ENCODE measurements at places on chromosomes 7 and 10. TPM values are rescaled to one million over a fixed set of nuclear protein-coding genes. Genes with fewer than 3 reads are reported as not detected.

- H3K4me1 ChIP-seq: no peaks in the 10 kb centered on the region
- H3K4me3 ChIP-seq: no peak overlapping the region
- H3K27me3 ChIP-seq: no peaks in the 10 kb centered on the region
- H3K36me3 ChIP-seq: peaks cover 32% of the 10 kb centered on the region
Observed at GRCh38 chr7:157255201-157255606, 81.6 kb upstream of the DNAJB6 start.

GRCh38 chr10:68231106-68231816 lies 652 bp downstream of the ATOH7 start:
- DNase-seq: peak; percentile 64
- H3K27ac ChIP-seq: no peak overlapping the region
- no peaks in the 10 kb centered on the region for H3K4me1 ChIP-seq
- no peaks in the 10 kb centered on the region for H3K36me3 ChIP-seq
- H3K4me3 ChIP-seq: peak overlapping the region; percentile 69

DNA sequence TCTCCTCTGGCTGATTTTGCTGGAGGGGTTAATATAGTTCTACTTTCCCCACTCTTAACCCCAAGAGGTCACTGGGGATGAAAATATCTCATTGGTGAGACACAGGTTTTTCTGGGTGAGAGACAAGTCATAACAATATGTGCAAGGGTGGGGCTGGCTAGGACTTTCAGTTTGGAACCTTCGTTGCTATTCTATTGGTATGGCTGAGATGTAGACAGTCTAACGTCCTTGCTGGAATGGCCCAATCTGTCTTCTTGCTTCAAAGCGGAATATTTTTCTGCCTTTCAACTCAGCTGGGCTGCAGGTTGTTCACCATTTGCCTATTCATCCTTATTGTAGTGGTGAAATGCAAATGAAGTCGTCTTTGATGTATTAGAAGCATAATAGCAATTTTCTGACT lies 267.3 kb upstream of the MKI67 start:
- no peak for DNase-seq
- H3K4me1 ChIP-seq: no peaks in the 10 kb centered on the region
- H3K27ac ChIP-seq: no peak overlapping the region
- H3K27me3 ChIP-seq: no peaks in the 10 kb centered on the region
- no peaks in the 10 kb centered on the region for H3K36me3 ChIP-seq

GRCh38 chr7:93375603-93376002 lies 143.4 kb downstream of the VPS50 start:
- no peak overlapping the region for H3K27ac ChIP-seq
- H3K4me1 ChIP-seq: no peaks in the 10 kb centered on the region
- H3K4me3 ChIP-seq: no peak overlapping the region
- peaks cover 15% of the 10 kb centered on the region for H3K27me3 ChIP-seq
- no peaks in the 10 kb centered on the region for H3K36me3 ChIP-seq
- DNase-seq: no peak

- H3K36me3 ChIP-seq: no peaks in the 10 kb centered on the region
- peak; percentile 53 for DNase-seq
- H3K27ac ChIP-seq: peak overlapping the region; percentile 80
- peak overlapping the region; percentile 22 for H3K4me3 ChIP-seq
- H3K27me3 ChIP-seq: no peaks in the 10 kb centered on the region
Observed at GRCh38 chr10:24449321-24449740, 240.4 kb downstream of the KIAA1217 start.

GRCh38 chr7:101232141-101232850 lies 5.3 kb downstream of the CLDN15 start:
- peaks cover 4% of the 10 kb centered on the region for H3K36me3 ChIP-seq
- H3K27ac ChIP-seq: no peak overlapping the region
- no peak for DNase-seq
- H3K4me3 ChIP-seq: no peak overlapping the region

GRCh38 chr10:61905837-61906561 lies 4.5 kb downstream of the ARID5B start:
- no peaks in the 10 kb centered on the region for H3K27me3 ChIP-seq
- H3K27ac ChIP-seq: no peak overlapping the region
- H3K4me1 ChIP-seq: peaks cover 13% of the 10 kb centered on the region
- peaks cover 3% of the 10 kb centered on the region for H3K36me3 ChIP-seq

- H3K27ac ChIP-seq: peak overlapping the region; percentile 67
- no peaks in the 10 kb centered on the region for H3K27me3 ChIP-seq
- H3K36me3 ChIP-seq: no peaks in the 10 kb centered on the region
- DNase-seq: peak; percentile 8
- H3K4me1 ChIP-seq: no peaks in the 10 kb centered on the region
Observed at GRCh38 chr7:30285067-30285535, 704 bp downstream of the ZNRF2 start.

GRCh38 chr7:903921-904755 lies 27.8 kb downstream of the GET4 start:
- no peak overlapping the region for H3K27ac ChIP-seq
- H3K4me3 ChIP-seq: no peak overlapping the region
- no peak for DNase-seq
- no peaks in the 10 kb centered on the region for H3K36me3 ChIP-seq

DNA sequence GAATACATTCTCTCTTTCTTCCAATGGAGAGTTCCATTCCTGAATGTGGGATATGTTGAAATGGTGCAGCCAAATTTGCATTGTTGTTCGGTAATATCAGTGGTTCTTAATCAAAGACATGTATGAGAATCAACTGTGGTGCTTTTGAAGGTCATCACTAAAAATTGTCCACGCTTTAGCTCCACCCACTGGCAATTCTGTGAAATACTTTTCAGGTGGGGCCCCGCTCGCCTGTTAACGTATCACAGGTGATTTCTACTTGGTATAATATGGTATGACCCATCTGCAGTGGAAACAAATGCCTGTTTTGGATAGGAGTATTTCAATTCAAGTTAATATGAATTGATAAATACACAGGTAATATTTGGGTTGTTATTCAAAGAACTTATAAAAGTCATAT lies 178.4 kb downstream of the NSUN6 start:
- no peaks in the 10 kb centered on the region for H3K4me1 ChIP-seq
- H3K4me3 ChIP-seq: no peak overlapping the region
- H3K27ac ChIP-seq: no peak overlapping the region
- H3K27me3 ChIP-seq: no peaks in the 10 kb centered on the region
- no peak for DNase-seq

DNA sequence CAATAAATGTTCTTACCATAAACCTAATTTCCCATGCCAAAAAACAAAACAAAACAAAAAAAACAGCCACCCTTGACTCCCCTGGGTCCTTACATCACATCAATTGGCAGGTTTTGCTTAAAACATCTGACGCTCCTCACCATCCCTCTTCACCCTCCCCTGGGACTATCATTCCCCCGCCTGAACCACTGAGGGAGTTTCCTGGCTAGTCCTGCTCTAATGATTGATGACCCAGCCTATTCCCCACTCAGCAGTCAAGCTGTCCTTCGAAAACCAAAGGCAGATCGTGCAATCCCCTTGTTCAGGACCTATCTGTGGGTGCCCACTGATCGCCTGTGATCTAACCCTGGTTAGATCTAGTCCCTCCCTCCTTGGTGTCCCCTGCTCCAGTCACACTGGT lies 11.2 kb upstream of the FRMPD2 start:
- peaks cover 7% of the 10 kb centered on the region for H3K27me3 ChIP-seq
- H3K4me3 ChIP-seq: no peak overlapping the region
- no peaks in the 10 kb centered on the region for H3K4me1 ChIP-seq
- no peak overlapping the region for H3K27ac ChIP-seq
- H3K36me3 ChIP-seq: no peaks in the 10 kb centered on the region

DNA sequence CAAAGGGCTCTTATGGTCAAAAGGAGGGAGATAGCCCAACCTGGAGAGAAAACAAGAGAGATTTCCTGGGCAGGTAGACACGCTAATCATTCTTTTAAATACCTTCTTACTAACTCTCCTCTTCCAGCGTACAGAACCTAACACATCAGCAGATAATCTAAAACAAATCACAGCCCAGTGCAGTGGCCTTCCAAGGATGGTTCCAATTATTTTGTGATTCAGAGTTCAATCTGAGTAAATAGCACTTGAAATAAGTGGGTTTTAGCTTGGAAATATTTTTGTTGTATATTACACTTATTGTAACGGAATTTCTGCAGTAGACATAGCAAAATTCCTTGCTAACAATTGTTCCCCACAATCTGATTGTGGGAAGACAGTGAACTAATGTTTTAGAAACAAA lies 7.3 kb upstream of the IMPDH1 start:
- no peak for DNase-seq
- no peaks in the 10 kb centered on the region for H3K4me1 ChIP-seq
- no peak overlapping the region for H3K4me3 ChIP-seq
- H3K36me3 ChIP-seq: no peaks in the 10 kb centered on the region
- no peak overlapping the region for H3K27ac ChIP-seq

DNA sequence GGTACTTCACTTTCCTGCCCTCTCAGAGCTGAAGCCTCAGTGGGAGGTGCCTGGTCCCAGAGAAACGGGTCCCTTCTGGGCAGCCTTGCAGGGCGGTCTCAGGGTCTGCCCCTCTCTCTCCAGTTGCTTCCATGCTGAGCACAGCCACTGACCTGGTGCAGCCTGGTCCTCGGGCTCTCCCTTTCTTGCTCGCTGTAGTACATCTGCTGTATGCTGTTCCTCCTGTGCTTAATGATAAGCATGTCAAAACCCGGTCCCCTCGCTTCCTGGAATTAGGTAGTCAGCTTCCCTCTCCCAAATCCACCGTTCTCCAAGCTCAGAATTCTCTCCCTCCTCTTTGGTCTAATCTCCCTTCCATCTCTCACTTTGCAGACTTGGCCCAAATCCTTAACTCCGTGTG lies 11.0 kb upstream of the HPS1 start:
- DNase-seq: no peak
- no peaks in the 10 kb centered on the region for H3K27me3 ChIP-seq
- no peak overlapping the region for H3K4me3 ChIP-seq
- no peak overlapping the region for H3K27ac ChIP-seq
- peaks cover 18% of the 10 kb centered on the region for H3K4me1 ChIP-seq
- H3K36me3 ChIP-seq: no peaks in the 10 kb centered on the region

DNA sequence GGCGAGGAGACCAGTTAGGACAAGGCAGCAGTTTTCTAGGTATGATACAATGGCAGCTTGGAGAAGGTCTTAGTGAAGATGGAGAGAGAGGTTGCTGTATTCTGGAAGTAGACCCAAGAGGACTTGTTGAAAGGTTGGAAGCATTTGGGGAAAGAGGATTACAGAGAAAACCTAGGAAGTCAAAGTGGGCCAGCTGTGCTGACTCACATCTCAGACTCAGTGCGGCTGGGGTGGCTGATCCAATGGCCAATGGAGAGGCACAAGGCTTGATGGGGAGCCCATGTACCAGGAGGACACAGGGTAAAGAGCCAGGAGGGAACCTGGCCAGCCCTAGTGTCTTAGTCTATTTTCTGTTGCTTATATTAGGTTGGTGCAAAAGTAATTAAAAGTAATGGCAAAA lies 194.5 kb upstream of the GALNT17 start:
- no peaks in the 10 kb centered on the region for H3K4me1 ChIP-seq
- H3K27me3 ChIP-seq: no peaks in the 10 kb centered on the region
- H3K27ac ChIP-seq: no peak overlapping the region

DNA sequence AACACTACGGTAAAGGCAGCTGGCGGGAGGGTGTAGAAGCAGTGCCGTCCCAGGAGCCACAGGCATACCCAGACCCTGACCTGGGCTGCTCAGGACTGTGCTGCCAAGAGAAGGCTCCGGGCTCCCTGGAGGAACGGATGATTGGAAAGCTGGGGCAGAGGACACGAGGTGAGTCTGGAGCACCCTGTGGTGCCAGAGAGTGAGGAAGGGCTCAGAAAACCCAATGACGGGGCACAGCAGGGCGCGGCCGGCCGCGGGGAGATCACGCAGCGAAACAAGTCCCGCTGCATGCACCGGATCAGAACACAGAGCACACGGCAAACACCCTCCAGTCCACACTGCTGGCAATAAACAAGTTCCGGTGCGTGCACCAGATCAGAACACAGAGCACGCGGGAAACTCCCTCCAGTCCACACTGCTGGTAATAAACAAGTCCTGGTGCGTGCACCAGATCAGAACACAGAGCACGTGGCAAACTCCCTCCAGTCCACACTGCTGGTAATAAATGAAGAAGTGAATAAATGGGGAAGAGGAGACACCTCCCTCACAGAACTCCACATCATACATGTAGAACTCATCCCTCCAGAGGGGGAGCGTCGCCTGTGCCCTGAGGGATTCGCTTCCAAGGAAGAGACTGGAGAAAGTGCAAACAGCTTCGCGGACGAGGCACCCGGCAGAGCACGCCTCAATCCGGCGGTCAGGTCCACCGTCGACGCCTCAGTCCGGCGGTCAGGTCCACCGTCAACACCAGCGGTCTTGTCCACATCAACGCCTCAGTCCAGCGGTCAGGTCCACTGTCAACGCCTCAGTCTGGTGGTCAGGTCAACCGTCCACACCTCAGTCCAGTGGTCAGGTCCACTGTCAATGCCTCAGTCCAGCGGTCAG lies 265.0 kb downstream of the MAD1L1 start:
- H3K27ac ChIP-seq: no peak overlapping the region
- H3K4me1 ChIP-seq: no peaks in the 10 kb centered on the region
- H3K36me3 ChIP-seq: no peaks in the 10 kb centered on the region
- no peak overlapping the region for H3K4me3 ChIP-seq

GRCh38 chr7:25707768-25708620 lies 444.0 kb upstream of the NFE2L3 start:
- no peak overlapping the region for H3K4me3 ChIP-seq
- no peaks in the 10 kb centered on the region for H3K36me3 ChIP-seq
- H3K27ac ChIP-seq: no peak overlapping the region
- no peaks in the 10 kb centered on the region for H3K4me1 ChIP-seq
- DNase-seq: no peak

DNA sequence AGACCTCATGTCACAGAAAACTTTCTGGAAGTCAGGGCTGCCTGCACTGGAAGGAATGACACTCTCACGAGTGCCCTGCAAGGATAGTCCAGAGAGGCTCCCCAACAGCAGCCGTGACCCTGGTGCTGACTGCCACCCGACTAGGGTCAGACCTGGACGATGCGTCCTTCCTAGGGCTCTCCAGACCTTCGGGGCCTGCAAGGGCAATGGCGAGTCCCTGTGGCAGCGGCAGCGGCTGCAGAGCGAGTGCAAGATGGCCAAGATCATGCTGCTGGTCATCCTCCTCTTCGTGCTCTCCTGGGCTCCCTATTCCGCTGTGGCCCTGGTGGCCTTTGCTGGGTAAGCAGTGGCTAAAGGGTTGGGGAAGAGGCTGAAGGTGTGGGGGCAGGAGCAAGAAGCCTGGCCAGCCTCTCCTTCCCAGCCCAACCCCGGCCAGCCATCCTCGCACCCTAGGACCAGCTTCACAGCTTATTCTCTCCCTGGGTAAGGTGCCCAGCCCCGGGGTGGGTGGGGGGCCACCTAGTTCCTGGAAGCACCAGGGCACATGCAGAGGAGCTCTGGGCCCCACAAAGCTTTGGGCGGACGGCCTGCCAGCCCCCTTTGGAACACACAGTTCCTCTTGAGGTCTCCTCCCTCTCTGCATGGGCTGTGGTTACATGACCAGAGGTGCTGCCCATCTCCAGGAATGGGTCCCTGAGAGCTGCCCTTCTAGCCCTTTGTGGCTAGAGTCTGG lies 5.5 kb downstream of the OPN4 start:
- no peaks in the 10 kb centered on the region for H3K36me3 ChIP-seq
- no peak overlapping the region for H3K27ac ChIP-seq
- H3K27me3 ChIP-seq: no peaks in the 10 kb centered on the region
- H3K4me1 ChIP-seq: no peaks in the 10 kb centered on the region
- DNase-seq: no peak

GRCh38 chr10:58778966-58779365 lies 266.3 kb downstream of the BICC1 start:
- H3K27me3 ChIP-seq: no peaks in the 10 kb centered on the region
- no peak overlapping the region for H3K4me3 ChIP-seq
- no peak for DNase-seq
- H3K4me1 ChIP-seq: peaks cover 15% of the 10 kb centered on the region
- H3K36me3 ChIP-seq: no peaks in the 10 kb centered on the region

Gene HOXA9
- not detected for total RNA-seq

Gene MEOX2
- not detected for total RNA-seq

Gene LRRC18
- total RNA-seq: not detected

Gene LEP
- total RNA-seq: not detected

Gene DNAJC2
- total RNA-seq: 33.9 TPM

Gene OPN1SW
- not detected for total RNA-seq

Gene HMX3
- total RNA-seq: not detected

Gene OPN4
- not detected for total RNA-seq
